Colonic mucosa (tissue), 4 donors: ENCODE measurements at places on chromosomes 1 and 21. TPM values are rescaled to one million over a fixed set of nuclear protein-coding genes. Genes with fewer than 3 reads are reported as not detected.

GRCh38 chr1:12049616-12050015 is 13.5 kb upstream of the TNFRSF8 start:
- no peak for DNase-seq

GRCh38 chr21:14838400-14838799 is 226.4 kb downstream of the NRIP1 start:
- DNase-seq, result no peak

DNA sequence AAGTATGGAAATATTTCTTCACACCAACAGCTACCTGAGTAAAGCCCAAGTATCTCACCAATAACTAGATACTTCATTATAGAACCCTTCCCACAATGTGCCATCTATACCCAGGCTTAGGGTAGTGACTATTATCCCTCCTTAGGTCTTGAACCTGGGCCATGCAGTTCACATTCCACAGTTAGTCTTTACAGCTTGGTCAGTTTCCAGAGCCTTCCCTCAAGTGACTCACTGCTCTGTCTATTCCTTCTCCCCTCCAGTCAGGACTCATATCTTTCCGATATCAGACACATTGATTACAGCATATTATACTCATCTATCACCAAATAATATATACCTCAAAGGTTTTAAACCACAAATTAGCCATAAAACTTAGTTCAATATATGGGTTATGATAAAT is 23.6 kb downstream of the VAMP4 start:
- DNase-seq, result no peak

DNA sequence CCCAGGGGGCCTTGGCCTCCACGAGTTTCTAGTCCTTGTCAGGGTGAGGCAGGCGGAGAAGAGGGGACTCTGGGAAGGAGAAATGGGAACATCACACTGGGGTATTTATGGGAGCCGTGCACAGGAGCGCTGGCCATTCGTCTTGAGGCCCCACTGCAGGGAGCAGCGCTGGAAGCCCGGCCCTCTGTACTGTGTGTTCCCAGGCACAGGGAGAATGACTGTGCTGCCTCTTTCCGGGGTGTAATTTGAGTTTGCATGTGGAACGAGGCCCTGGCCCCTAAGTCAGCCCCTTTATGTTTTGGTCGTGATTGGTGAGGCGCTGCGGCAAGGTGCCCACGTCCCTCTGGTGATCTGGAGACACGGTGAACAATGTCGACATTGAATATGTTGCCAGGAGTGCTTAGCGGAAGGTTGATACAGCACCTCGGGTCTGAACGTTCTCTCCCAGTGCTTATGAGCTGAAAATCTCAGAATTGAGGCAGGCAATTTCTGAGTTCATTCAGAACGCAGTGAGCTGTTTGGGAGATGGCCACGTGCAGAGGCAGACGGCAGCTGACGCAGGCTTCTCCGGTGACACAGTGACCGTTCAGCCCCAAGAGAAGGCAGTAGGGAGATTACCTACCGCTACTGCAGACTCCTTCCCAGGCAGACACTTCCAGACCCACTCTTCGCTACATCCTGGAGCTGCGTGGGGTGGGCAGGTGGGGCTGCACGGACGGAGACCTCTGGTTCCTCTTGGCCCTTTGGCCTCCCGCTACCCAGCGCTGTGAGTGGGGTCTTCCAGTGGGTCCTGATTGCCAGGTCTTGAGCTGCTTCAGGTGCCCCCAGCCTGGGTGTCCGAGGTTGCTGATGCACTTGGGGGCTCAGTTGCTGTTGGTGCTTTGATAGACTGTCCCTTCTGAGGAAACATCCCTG is 265.8 kb downstream of the CAMTA1 start:
- no peak for DNase-seq

GOLT1A gene
- 13.6 TPM for total RNA-seq

DNA sequence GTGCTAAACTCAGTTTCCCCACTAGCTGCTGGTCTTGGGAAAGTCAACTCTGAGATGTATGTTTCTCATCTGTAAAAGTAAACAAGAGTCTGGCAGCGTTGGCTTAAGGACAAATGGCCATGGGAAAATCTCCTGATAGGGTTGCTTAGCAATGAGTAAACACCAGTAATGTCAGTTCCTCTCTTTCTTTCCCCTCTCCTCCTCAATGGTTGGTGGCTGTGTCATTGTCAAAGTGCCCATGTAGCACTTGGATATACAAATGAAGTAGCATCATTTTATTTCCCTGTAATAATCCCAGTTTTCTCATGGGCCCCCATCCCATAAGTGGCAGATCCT is 2.2 kb upstream of the FYB2 start:
- DNase-seq, result no peak

ERO1B gene
- 2.7 TPM for total RNA-seq

C1orf94 gene
- total RNA-seq, result not detected

GRCh38 chr1:36387141-36387949 is 1.6 kb upstream of the STK40 start:
- no peak for DNase-seq

- DNase-seq, result no peak
Measured at GRCh38 chr21:37615962-37616361, 249.4 kb downstream of the DYRK1A start.

EMC1 gene
- total RNA-seq, result 51.1 TPM

NID1 gene
- total RNA-seq, result 8.8 TPM

SDCCAG8 gene
- total RNA-seq, result 18.8 TPM

ZNF326 gene
- 24.6 TPM for total RNA-seq

GRCh38 chr1:111696330-111696729 is 42.9 kb downstream of the INKA2 start:
- DNase-seq, result no peak

GRCh38 chr1:11957897-11958296 is 22.3 kb upstream of the MFN2 start:
- DNase-seq, result no peak

GRCh38 chr21:26850116-26850643 is 5.0 kb upstream of the ADAMTS1 start:
- DNase-seq, result no peak

SIPA1L2 gene
- 53.6 TPM for total RNA-seq

GRCh38 chr1:111448482-111448917 is 556 bp downstream of the WDR77 start:
- peak; percentile 38 for DNase-seq

GBP7 gene
- not detected for total RNA-seq

DNA sequence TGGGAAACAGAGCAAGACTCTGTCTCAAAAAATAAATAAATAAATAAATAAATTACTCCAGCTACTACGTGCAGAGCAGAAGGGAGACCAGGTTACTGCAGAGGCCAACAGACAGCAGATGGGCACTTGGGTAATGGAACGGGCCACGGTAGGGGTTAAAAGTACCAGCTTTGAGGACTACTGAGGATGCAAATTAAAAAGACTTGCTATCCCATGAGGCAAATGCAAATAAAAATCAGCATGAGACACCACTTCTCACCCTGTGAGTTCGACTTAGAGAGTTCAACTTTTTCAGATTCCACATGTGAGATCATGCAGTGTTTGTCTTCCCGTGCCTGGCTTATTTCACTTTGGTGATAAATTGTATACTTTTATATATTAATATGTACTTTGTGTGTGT is 6.6 kb downstream of the SLC2A5 start:
- DNase-seq, result no peak

- no peak for DNase-seq
Measured at GRCh38 chr21:22145545-22145944, 1147.3 kb downstream of the NCAM2 start.

GRCh38 chr21:29979043-29979442 is 39.2 kb upstream of the GRIK1 start:
- DNase-seq, result no peak

- DNase-seq, result no peak
Measured at GRCh38 chr1:30524840-30525617, 198.4 kb downstream of the MATN1 start.

MRPL20 gene
- 88.1 TPM for total RNA-seq

OLIG1 gene
- total RNA-seq, result not detected

GRCh38 chr1:12129624-12130023 is 37.2 kb upstream of the TNFRSF1B start:
- DNase-seq, result no peak

ETV3L gene
- total RNA-seq, result not detected

GRCh38 chr1:7376676-7377075 is 394.4 kb upstream of the VAMP3 start:
- peak; percentile 5 for DNase-seq

VPS45 gene
- 30.3 TPM for total RNA-seq

GRCh38 chr1:178031856-178032320 is 62.0 kb upstream of the RASAL2 start:
- peak; percentile 95 for DNase-seq

DNA sequence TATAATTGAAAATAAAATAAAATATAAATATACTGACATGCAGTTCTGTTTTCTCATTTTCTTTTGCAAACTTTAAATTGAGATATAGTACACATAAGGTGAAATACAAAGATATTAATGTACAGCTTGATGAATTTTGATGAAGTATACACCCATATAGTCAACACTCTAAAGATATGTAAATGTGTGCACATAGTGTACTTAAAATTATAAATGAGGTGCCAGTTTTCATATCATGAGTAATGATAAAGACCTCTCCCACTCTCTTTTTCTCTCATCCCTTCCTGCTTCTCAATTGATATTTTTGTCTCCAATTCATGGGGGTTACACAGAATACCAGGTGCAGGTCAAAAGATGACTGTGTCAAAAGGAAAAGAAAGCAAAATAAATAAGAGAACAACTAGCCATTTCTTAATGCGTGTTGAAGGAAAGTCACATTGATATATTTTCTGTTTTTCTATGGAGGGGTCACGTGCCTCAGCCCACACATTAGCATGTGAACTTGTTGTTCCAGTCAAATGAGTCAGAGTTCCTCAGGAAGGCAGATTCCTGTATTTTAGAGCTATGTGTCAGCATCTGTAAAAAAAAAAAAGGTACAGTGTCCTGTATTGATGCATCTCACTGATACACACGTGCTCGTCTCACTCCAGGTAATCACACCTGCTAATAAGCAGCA is 64.3 kb upstream of the HOOK1 start:
- no peak for DNase-seq

DNA sequence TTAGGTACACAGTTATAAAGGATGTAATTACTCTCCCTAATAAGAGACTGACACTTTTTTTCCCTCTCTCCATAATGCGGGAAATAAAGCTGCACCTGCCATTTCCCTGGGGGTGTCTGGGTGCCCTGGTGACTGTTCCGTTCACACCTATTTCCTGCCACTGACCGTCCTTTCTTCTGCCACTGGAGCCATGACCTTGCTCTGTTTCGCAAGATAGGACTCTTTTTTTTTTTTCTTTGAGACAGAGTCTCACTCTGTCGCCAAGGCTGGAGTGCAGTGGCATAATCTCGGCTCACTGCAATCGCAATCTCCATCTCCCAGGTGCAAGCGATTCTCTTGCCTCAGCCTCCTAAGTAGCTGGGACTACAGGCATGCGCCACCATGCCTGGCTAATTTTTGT is 66.1 kb upstream of the SERBP1 start:
- DNase-seq, result no peak

STMN1 gene
- 149 TPM for total RNA-seq

- DNase-seq, result no peak
Measured at GRCh38 chr1:55196433-55197035, 18.6 kb downstream of the USP24 start.

LCE6A gene
- total RNA-seq, result not detected

OR2M2 gene
- not detected for total RNA-seq

- no peak for DNase-seq
Measured at GRCh38 chr1:168518201-168518689, 25.6 kb downstream of the XCL2 start.

MYOM3 gene
- 1.8 TPM for total RNA-seq

DNA sequence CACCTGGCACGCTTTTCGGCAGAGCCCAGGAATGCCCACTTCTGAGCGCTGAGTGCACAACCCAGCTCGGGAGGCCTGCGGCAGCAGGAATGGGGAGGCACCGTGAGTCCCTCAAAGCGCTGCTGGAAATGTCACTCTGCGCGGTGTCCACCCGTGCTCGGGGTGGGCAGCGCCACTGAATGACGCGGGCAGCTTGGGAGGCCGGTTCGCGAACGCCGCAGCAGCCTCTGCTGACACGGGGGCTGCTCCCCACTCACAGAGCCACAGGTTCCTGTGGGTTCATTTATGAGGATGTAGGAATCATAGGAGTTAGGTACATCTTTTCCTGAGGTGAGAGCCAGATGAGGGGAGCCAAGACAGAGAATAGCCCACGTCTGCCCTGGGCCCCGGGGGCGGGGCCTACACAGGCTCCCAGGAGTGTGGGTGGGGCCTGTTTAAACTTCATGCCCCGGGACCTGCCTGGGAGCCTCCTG is 146.7 kb upstream of the COL6A1 start:
- no peak for DNase-seq

- no peak for DNase-seq
Measured at GRCh38 chr1:25651824-25652741, 35.5 kb downstream of the MAN1C1 start.

S100PBP gene
- total RNA-seq, result 19.0 TPM

- no peak for DNase-seq
Measured at GRCh38 chr1:210262167-210262896, 29.7 kb downstream of the SERTAD4 start.
